ENCODE measurements at places on chromosomes 2 and 18.

GRCh38 chr18:54267701-54268100 is 1.6 kb upstream of the POLI start:
- no peak for DNase-seq

DNA sequence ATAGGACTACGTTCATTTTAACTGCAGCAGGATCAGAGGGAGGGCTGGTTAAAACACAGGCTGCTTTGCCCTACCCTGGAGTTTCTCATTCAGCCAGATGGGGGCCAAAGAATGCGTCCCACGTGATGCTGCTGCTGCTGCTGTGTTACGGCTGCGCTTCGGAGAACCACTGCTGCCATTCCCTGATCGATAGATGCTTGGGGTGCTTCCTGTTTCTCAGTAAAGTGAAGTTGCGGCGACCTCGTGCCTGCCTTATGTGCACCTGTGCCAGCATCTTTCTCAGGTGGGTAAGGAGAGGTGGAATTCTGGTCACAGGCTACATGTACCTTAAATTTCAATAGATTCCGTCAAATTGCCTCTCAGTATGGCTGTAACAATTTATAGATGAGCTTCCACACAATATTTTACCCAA is 24.7 kb upstream of the TOGARAM2 start:
- peak; percentile 51 for DNase-seq

GRCh38 chr2:48144777-48145176 is 238.5 kb upstream of the FBXO11 start:
- peak; percentile 15 for DNase-seq

GRCh38 chr2:16088035-16088801 is 147.9 kb downstream of the MYCN start:
- DNase-seq: no peak

DNA sequence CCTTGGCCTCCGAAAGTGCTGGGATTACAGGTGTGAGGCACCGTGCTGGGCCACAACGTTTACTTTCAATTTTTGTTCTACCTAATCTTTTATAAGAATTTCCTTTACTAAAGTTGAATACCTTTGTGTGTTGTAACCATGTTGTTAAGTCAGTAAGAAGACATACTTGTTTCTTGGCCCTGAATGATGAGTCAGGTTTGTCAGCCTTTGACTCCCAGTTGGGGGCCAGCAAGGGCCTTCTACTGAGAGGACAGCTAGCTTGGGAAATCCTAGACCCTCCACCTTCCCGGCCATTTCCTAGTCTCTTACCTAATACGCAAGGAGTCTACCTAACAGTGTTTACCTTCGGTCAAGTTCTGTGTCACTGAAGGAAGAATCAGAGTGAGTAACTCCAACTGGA is 22.7 kb downstream of the MTHFD2 start:
- no peak for DNase-seq

- no peak for DNase-seq
Observed at GRCh38 chr2:237307474-237307873, 106.5 kb downstream of the COL6A3 start.

DNA sequence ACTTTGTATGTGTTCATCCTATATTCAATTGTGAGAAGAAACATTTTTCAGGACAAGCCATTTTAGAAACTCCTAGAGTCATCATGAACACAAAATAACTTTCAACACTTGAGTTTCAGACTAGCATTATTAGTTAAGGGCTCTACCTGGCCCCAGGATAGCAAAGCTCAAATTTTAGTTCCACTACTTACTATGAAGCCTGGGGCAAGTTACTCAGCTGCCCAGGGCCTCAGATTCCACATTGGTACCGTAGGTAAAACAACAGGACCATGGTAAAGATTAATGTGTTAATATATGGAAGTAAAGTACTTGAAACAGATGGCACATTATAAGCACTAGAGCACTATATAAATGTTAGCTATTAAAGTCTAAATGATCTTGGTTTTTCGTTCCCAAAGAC is 19.4 kb downstream of the MPPE1 start:
- DNase-seq: no peak

DNA sequence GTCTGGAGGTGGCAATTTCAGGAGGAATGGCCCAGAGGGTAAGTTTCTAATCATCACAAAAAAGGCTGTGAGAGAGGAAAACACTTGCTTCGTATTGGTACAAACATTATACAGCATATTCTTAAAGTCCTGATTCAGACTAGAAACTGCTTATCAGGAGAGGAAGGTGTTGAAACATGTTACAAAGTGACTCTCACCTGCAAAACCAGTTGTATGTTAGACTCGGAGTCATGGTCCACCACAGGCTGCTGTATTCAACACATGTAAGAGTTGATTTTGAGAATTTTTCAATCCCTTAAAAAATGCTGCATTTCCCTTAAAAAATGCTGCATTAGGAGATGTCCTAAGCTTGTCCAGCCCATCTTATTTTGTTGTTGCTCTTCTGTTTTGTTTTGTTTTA is 61.5 kb downstream of the MBP start:
- no peak for DNase-seq

- DNase-seq: peak; percentile 92
Observed at GRCh38 chr18:9898792-9899549, 13.2 kb downstream of the TXNDC2 start.

DNA sequence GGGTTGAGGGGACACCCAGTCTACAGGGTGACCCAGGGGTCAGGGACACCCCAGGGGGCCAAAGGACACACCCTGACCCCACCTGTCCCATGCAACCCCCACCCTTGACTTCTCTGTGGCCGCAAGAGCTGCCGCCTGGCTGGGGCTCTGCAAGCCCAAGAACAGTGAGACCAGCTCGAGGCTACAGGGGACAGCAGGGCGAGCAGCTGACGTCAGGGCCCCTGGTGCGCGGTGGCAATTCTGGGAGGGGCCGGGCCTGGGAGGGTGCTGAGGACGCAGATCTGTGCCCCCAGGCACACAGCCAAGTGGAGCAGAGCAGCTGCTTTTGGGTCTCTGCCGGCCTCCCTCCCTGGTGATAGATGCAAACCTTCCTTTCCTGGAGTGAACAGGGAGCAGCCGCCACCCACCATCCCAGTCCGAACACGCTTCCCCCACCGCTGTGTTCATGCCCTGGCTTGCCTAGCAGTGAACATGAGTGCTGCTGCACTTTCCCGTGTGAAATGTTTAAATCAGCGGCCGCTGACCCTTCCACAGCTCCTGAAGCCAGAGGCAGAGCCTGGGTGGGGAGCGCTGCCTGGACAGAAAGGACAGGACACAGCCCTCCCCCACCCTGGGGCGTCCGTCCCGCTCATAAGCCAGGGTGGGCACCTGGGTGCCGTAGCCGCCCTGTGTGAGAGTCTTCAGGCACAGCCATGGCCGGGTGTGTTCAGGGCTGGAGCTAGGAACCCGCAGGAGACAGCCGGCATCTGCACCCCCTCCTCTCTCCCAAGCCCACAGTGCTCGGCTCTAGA is 46.9 kb downstream of the SLC66A2 start:
- DNase-seq: no peak

- no peak for DNase-seq
Observed at GRCh38 chr2:233458031-233458610, 103.8 kb downstream of the DGKD start.

- no peak for DNase-seq
Observed at GRCh38 chr2:150020221-150020620, 432.6 kb upstream of the MMADHC start.

- no peak for DNase-seq
Observed at GRCh38 chr2:232432598-232433184, 23.3 kb upstream of the ALPI start.

DNA sequence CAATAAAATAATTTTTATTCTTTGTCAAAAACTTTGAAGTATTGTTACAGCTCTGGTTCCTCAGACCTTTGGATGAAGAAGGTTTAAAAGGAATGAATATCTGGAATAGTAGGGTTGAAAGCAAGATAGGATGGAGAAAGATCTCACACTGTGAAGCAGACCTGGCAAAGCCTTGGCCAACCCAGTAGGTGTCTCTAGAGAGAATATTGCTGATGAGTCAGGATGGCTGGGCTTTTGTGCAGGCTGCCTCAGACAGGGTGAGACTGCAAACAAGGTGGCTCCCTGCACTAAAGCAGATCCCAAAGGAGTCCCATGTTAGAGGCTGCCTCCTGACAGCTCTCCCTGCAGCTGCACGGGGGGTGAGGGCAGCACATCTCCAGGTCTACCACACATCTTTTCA is 226.0 kb upstream of the ITGA4 start:
- DNase-seq: peak; percentile 34

DNA sequence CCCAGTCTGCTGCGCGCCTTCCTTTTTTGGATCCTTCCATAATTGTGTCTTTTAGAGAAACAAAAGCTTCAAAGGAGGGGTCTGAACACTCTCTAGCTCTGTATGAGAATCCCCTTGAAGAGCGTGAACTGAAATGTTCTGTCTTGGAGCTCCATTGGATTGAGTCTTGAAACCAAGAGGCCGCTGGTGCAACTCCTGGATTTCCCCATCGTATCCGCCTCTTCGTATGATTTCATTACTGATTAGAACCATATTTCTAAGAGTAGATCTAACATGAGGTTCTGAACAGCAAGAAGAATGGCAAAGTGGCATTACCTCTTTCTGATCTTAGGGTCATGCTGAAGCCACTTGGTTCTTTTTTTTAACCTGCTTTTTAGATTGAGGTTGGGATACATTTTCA is 31.4 kb upstream of the NRP2 start:
- DNase-seq: no peak
